ENCODE measurements at places on chromosomes 2 and 18.

DNA sequence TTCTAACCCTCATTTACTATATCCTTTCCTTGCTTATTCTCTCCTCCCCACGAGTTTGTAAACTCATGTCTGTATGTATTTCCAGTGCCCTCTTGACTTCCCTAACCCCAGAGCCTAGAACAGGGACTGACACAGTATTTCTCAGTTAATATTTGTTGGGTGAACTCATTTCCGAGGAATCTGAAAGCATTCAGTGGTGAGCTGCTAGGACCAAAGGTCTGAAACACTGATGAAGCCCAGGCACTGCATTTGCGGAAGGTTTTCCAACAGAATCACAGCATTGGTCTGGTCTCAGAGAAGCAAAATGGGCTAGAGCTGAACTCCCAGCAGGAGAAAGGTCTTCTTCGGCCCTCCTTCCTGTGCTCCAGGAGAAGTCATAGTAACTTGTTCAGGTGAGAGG, 56.8 kb downstream of the SOX11 start:
- no peak for ATAC-seq

GRCh38 chr2:18630101-18630500, 40.7 kb upstream of the NT5C1B start:
- ATAC-seq: no peak

DNA sequence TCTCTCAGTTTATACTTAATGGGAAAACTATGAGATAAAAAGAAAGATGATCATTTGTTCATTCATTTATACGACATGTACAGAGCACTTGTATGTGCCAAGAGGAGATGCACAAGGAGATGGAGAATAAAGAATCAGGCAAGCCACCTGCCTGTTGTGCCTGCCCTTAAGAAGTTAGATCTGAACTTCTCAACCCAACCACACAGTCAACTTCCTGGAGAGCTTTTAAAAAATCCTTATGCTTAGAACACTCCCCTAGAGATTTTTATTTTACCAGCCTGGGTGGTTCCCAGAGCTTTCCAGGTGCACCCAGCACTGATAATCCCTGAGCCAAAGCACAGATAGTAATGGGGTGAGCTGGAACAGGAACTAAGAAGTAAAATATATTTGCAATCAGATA, 18.5 kb downstream of the AKAIN1 start:
- no peak for ATAC-seq

DNA sequence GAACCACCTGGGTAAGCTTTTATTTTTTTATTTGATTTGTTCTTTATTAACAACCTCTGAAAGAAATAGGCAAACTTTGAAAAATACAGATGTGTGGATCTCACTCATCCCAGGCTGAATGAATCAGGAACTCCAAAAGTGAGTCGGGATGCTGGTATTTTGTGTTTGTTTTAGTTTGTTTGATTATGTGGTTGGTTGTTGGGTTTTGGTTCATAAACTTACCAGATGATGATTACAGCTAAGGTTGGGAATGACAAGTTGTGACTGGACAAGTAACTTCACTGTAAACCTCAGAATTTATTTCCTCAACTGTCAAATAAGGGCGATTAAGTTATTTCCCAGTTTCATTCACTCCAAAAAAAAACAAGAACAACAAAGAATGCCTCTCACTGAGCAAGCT, 80.5 kb upstream of the KIF5C start:
- ATAC-seq: no peak
